CD14-positive monocyte (primary cell): ENCODE measurements at places on chromosomes 13 and 19. TPM values are rescaled to one million over a fixed set of nuclear protein-coding genes. Genes with fewer than 3 reads are reported as not detected.
A peak's percentile ranks its signal among the peaks of the same experiment; 100 is the strongest.

- no peak for DNase-seq
These were observed 173.4 kb upstream of the SGCG start for GRCh38 chr13:23007426-23007825.

- no peak for DNase-seq
These were observed 7.7 kb downstream of the TMEM259 start for GRCh38 chr19:1013218-1013617.

DNA sequence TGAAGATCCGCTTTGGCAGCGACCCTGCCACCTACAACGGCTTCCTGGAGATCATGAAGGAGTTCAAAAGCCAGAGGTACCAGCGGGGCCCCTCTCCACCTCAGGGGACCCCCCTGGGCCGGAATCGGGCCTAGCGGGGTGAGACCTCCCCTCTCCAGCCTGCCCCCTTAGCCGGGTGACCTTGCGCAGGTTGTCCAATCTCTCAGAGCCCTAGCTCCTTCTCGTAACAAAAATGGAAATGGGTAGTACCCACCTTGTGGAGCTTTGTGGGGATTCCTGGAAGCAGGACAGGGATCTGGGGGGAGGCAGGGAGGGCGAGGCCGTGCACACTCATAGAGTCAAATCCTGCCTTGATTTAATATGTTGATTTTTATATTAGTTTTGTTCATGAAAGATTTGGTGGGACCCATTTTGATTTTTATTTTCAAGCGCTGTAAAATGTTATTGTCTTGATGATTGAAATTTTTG lies 658 bp downstream of the SIN3B start:
- no peak for DNase-seq

DNA sequence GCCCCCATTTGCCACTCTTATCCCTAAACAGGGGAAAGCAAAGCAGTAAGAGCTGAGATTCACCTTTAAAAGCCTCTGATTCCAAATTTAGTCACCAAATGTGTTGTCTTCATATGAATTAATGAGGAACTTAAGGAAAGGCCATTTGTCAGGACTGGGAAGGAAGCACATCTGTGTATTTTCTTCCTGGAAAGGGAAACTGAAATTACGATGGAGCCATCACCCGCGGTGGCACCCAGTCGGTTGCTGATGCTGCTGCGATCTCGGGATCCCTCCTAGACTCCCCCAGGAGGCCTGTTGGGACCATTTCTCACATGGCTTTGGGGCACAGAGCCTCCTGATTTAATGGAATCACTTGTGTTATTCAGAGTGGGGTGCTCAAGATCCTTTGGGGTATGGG lies 7.4 kb upstream of the IL4I1 start:
- peak; percentile 25 for DNase-seq

DNA sequence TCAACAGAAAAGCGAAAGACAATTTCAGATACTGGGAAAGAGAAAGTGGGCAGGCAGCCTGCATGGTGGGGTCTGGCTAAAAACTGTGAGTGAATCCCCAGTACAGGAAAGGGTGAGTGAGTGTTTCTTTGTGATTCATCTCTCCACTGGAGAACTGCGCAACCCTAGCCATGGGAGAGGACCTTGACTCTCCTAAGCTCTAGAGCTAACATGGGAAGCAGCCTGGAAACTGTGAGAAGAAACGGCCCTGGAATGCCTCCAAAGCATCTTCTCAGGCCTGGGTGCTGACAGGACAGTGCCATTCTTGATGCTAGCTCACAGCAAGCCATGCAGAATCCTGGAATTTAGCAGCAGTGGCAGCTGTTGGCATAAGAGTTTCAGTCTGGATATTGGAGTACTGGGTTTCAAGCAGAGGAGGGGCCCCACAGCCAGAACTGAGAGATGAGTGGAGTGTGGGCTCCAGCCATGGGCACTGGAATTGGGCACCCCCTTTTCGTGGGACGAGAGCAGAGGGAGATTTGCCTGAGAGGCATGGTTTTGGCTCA lies 18.7 kb upstream of the SLAIN1 start:
- DNase-seq = no peak

DNA sequence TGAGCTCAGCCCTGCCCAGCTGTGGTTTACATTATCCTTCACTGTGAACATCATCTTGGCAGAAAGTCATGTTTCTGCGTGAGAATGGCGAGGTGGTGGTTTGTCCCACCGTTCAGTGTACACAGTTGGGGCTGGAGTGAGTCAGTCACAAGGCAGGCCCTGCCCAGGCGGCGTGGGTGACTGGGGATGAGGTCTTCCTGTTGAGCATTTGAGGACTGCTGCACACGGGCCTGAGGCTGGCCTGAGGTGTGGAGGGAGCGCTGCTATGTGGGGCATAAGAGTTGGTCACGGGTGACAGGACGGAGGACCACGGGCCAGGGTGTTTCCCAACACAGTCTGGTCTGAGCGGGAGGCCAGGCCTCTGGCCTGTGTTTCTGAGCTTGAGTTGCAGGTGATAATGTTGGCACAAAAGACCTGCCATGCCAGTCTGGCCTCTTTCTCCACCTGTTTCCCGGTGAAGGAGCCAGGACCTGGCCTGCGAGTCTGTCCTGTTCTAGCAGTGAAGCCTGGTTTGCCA lies 13.4 kb upstream of the C19orf33 start:
- DNase-seq = no peak

GRCh38 chr19:33673258-33673875 lies 51.6 kb downstream of the CHST8 start:
- no peak for DNase-seq

- no peak for DNase-seq
These were observed 41.2 kb upstream of the ZNF527 start for GRCh38 chr19:37329686-37330085.

GRCh38 chr19:51689751-51690453 lies 3.2 kb upstream of the SPACA6 start:
- no peak for DNase-seq

GRCh38 chr19:58553799-58554493 lies 959 bp downstream of the CHMP2A start:
- no peak for DNase-seq

DNA sequence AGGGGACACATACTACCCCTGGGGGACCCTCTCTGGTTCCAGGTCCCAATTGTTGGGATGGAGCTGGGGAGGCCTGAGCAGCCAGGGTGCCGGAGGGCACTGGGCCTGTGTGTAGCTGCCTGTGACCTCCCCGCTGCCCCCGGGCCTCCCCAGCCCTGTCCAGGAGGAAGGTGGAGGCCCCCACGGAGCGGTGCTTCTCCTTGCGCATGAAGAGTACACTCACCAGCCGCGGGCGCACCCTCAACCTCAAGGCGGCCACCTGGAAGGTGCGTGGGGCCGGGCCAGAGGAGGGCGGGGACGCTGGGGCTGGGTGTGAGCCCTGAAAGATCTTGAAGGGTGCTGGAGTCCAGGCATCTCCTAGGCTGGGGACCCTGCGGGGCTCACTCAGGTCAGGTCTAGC lies 11.7 kb downstream of the HIF3A start:
- no peak for DNase-seq

DNA sequence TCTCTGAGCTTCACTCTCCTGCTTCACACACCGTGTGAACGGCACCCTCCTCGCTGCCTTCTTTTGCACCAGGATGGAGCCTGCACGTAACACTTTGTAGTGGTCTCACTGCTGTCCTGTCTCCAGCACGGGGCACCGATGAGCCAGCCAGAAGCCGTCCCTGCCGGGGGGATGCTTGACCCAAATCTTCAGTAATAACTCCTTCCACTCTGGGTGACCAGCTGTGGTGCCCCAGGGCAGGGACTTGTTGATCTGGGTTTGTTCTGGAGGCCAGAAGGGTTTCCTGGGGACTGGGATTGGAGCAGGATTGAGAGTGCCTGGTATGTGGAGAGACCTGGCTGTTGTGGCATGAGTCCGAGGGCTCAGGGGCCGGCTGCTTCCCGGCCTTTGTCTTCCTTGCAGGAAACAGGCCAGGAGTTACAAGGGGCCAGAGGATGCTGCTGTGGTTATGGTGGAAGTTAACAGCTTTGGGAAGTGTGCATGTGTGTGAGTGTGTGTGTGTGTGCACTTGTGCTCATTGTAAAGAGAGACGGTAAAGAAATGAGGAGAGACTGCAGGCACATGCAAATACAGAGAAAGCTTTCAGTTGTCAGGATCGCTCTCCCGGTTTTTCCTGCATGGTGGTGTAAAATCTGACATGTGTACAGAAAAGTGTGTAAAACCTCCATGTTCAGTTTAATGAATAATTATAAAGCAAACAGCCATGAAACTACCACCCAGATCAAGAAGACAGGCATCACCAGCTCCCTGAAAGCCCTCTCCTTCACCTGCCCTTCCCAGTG lies 18.9 kb downstream of the PAK4 start:
- DNase-seq = no peak

GRCh38 chr13:40235160-40235796 lies 431.2 kb downstream of the FOXO1 start:
- DNase-seq = no peak

DNA sequence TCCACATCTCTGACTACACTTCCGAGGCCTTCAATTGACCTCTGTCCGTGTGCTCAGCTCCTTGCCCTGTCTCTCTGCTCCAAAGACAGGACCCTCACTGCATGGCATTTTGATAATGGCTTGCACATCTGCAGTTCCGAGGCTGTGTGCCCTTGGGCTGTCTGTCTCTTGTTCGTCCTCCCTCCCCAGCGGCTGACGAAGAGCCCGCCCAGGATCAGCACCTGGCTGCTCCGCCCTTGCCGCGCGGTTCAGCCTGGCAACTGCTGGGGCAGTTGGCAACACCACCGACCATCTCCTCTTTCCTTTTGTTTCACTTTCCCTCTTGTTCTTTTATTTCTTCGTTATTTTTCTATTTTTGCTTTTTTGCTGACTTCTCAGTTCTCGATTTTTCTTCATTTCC lies 270.4 kb downstream of the TEX29 start:
- no peak for DNase-seq

DNA sequence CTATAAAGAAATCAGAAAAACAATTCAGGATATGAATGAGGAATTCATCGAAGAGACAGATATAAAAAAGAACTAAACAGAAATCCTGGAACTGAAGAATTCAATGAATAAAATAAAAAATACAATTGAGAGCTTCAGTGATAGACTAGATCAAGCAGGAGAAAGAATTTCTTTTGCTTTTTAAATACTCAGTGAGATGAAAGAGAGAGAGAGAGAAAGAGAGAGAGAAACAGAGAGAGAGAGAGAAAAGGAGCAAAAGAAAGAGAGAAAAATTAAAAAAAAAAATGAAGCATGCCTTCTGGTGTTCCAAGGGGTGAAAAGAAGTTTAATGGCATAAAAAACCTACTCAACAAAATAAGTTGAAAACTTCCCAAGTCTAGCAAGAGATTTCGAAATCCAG lies 22.0 kb upstream of the SLC7A9 start:
- no peak for DNase-seq

- no peak for DNase-seq
These were observed 329.6 kb downstream of the KCTD12 start for GRCh38 chr13:76556627-76557026.

DNA sequence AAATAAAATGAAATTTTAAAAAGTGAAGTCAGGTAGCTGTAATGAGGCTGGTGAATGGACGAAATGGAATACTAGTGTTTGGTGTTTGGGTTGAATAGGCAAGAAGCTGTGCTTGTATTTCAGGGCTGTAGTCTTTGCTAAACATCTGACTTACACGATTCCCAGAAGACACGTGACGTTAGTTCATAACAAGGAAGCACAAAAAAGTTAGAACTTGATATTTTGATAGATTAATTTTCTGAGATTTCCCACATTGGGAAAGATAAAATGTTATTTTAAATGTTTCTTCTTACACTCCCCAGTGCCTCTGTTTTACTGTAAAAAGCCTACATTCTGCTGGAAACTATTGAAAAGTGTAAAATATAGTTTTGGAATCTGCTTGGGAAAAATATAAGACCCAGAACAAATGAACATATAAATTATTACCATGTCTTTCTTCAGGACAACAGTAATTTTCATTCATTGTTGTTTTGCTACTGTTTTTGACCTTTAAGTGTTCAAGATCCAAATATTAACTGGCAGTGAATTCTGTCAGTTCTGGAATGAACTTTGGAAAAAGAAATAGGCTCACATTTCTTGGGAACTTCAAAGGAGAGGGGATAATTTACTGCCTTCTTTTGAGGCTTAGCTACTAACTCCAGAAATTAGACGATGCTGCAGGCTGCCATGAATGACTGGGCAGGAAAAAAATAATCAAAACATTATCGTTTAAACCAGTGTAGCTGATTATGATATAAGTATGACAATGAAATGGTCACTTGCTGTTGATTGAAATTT lies 241.3 kb downstream of the SLITRK6 start:
- DNase-seq = no peak

DNA sequence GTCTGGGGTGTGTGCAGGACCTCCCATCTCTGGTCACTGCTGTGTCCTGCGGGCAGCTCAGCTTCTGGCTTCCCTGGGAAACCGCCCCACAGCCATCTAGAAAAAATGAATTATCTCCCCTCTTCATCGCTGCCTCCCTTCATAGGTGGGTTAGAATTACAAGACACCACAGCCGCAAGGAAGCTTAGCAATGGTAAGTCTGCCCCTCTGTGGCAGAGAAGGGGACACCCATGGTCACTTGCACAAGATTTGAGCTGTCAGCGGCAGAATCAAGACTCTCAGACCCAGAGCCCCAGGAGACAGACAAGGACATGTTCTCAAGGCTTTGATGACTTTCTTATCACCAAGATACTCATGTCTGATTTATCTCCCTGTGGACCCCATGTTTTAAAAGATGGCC lies 110.8 kb upstream of the PABPC3 start:
- no peak for DNase-seq

- no peak for DNase-seq
These were observed 96.4 kb downstream of the KLF12 start for GRCh38 chr13:74037762-74038161.

DNA sequence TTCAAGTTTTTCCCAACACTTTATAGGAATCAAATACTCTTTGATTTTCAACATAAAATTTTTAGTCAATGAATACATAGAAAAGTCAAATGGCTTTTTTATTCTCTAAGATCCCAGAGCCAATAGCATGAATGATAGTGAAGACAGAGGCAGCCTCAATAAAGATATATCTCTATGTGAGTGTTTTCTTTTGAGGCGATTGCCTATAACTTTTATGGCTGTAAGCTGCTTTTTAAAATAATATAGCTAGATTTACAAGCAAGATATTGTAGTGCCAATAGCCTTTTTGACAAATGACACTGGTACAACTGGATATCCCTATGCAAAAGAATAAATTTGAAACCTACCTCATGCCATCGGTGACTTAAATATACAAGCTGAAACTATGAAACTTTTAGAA lies 1705.2 kb upstream of the PCDH20 start:
- DNase-seq = no peak

The ZNF296 gene
- 7.2 and 13.8 TPM in 2 replicates for polyA plus RNA-seq

The GAPDHS gene
- not detected for polyA plus RNA-seq

The ZNF844 gene
- 2.2 TPM for polyA plus RNA-seq

The SHANK1 gene
- not detected in 2 replicates for polyA plus RNA-seq

The ZNF611 gene
- 12.0 TPM for polyA plus RNA-seq

The TMEM190 gene
- not detected for polyA plus RNA-seq

The NHLRC3 gene
- polyA plus RNA-seq = 12.8 TPM

The KLK15 gene
- not detected for polyA plus RNA-seq

The ZNF701 gene
- polyA plus RNA-seq = 4.8 TPM

The DHPS gene
- 111 and 130 TPM in 2 replicates for polyA plus RNA-seq

The PLPP2 gene
- polyA plus RNA-seq = not detected

The COL5A3 gene
- polyA plus RNA-seq = not detected

The KCTD12 gene
- 30.9 TPM for polyA plus RNA-seq

The LILRA5 gene
- polyA plus RNA-seq = 516 TPM

The CEACAM3 gene
- 5.9 TPM for polyA plus RNA-seq
